Epithelial cell of esophagus (primary cell): ENCODE measurements at places on chromosomes 16 and 17.

DNA sequence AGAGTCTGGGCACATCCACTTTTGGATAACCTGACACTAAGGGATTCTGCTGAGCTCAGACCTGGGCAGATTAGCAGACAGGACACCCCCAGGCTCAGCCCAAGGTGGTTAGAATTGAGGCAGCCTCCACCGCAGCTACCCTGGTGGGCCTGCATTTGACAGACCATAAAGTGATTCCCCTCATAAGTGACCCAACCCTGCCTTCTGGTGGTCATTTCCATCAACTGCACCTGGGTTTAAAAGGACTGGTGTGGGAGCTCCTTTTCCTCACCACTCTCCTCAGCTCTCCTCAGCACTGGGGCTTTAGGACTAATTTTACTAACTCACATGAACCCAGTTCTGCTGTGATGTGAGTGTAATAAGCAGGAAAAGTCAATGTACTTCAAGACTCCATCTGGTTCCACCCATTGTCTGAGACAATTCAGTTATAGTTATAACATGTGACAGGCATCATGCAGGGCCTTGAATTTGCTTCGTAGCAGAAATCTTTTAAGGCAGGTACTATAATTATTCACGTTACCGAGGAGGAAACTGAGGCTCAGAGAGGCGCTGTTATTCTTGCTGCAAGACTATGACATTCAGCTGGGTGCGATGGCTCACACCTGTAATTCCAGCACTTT lies 42.5 kb downstream of the MYH3 start:
- peak; percentile 55 for DNase-seq

DNA sequence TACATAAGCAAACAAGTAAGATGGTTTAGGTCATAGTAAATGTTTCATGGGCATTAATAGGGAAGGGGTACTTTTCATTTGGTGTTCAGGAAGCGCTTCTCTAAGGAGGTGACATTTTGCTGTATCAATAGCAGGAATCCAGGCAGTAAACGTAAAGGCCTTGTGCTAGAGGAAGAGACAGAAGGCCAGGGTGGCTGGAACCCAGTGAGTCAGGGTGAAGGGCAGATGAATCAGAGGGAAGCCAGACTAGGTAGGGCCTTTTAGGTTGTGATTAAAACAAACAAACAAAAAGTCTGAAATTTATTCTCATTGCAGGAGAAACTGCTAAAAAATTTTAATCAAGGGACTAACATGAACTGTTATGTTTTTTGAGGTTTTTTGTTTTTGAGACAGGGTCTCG lies 6.5 kb downstream of the BMERB1 start:
- DNase-seq = peak; percentile 81

GRCh38 chr17:40090237-40091119 lies 9.9 kb downstream of the NR1D1 start:
- DNase-seq = no peak

DNA sequence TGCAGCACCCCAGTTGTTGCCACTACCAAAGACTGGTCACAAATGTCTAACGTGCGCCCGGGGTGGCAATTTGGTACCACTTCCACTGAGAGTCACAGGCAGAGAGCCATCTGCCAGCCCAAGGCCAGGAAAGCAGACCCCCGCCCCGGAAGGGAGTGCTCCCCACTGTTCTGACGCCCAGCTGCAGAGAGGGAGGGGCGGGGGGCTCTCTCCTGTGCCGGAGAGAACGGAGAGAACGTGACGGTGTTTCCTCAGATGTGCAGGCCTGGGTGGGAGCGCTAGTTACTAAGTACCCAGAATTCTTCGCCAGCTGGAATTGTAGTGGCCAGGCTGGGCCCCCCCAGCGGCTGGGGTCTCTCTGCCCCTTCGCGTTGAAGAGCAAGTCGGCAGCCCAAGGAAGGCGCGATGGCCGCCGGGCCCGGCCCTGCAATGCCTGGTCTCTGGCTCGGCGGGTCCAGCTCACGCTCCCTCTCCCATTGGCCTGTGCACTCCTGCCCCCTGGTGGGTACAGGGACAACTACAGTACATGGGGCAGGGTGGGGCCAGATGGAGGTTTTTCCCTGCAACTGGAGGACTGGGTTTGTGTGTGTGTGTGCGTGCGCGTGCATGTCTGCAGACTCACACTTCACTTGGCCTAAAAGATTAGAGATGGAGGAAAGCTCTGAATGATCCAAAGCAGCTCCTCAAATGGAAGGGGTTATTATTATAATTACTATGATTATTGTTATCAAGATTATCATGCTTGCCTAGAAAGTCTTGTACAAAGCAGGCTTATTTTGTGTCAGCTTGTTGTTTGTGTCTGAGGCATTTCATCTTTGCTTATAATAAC lies 107.1 kb downstream of the AMFR start:
- DNase-seq = peak; percentile 75

DNA sequence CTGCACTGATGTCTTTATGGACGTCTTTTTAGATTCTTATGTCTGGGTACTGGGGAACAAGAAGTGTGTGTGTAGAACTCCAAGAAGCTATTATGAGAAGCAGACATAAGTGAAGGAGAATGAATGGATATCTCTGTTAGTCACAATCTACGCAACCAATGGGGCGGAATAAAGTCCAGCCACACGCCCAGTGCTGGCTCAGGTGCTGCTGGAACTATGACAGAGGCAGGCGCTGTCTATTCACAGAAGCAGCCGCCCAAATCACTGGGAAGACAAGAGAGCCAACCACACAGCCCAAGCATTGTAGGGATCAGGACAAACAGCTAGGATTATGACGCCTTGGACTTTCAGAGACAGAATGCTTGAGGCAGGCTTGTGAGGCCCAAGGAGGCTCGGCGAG lies 43.9 kb upstream of the ICAM2 start:
- peak; percentile 90 for DNase-seq

DNA sequence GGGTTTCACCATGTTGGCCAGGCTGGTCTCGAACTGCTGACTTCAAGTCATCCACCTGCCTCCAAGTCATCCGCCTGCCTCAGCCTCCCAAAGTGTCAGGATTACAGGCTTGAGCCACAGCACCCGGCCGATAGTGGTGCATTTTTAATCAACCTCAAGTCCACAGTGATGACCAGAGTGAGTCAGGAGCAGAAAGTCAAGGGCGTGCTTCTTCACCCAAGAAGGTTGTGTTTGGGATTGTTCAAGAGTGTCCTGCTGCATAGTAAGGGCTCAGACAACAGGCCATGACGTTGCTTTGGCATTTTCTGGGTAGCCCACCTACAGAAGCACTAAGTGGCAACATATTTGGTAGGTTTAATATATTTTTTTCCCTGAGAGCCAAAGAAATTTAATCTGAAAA lies 108.3 kb upstream of the FAM20A start:
- DNase-seq = no peak

- DNase-seq = no peak
These were observed 182.7 kb upstream of the ZFHX3 start for GRCh38 chr16:73230651-73231050.

DNA sequence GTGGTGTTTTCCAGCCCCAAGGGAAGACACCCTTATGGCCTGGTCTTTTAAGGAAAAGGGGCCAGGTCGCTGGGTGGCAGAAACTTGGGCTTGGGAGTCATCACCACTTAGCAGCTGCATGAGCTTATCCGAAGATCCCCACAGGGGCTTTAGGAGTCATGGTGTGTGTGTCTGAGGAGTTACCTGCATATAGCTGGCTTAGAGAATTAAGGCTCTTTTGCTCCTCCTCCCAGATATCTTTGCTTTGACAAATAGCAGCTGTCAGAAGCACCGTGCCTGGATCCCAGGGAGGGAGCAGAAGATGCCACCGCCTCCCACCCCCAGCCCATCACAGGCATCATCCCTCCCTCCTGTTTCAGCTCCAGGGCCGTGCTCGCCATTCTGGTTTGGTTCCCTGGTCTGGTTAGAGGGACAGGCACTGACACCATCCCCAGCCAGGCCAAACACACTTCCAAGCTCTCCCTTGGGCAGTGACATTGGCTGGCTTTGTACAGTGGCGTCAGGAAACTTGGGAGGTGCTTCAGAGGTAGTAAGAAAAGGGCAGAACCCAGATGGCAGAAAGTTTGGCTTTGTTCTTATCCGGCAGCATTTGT lies 17.4 kb downstream of the LDHD start:
- no peak for DNase-seq

DNA sequence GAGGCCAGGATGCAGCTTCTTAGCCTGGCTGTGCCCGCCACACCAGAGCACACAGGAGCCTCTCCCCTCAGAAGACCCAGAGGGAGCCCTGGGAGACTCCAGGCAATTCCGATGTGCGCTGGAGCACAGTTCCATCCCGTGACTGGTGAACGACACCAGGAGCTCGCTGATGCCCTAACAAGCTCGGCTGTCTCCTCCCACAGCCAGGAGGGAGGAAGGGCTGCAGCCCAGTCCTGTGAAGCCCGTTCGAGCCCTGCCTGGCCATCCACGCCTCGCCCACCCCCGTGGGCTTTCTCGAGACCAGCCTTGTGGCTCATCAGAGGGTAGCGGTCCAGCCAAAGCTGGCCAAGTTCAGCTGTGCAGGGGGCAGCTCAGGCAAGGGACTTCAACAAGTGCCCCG lies 21.8 kb upstream of the RASD1 start:
- no peak for DNase-seq

GRCh38 chr16:69932228-69932627 lies 18.9 kb upstream of the CLEC18A start:
- DNase-seq = no peak

DNA sequence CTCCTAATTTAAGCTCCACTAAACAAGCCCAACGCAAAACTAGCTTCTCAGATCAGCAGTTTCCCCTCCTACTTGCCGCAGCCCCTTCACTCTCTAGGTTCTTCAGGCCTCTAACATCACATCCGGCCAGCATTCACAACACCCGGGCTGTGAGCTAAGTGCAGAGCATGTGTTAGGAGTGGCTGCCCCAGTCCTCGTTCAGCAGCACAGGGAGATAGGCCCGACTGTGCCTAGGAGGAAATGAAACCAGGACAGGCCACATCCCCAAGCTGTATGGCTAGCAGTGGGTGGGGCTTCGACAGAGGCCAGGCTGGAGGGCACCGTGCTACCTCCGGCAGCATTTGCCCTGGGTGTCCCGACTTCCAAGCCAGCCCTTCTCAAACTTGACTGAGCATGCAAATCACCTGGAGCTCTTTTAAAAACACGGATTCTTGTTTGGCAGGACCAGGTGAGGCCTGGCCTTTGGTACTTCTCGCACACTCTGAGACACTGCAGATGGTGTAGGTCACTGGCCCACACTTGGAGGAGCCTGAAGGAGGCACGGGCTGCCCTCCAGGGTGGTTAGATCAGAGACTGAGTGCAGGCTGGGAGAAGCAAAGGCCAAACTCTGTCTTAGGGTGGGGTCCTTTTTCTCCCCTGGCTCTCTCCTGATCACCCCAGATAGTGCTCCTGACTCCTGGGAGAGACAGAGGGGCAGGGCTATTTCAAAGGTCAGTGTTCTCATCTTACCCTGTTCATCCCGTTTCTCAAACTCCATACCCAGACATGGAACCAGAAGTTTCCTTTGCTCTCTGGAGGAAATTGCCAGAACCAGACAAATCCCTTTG lies 202.0 kb downstream of the C16orf78 start:
- no peak for DNase-seq

GRCh38 chr16:15925631-15926030 lies 23.8 kb upstream of the ABCC1 start:
- DNase-seq = no peak

DNA sequence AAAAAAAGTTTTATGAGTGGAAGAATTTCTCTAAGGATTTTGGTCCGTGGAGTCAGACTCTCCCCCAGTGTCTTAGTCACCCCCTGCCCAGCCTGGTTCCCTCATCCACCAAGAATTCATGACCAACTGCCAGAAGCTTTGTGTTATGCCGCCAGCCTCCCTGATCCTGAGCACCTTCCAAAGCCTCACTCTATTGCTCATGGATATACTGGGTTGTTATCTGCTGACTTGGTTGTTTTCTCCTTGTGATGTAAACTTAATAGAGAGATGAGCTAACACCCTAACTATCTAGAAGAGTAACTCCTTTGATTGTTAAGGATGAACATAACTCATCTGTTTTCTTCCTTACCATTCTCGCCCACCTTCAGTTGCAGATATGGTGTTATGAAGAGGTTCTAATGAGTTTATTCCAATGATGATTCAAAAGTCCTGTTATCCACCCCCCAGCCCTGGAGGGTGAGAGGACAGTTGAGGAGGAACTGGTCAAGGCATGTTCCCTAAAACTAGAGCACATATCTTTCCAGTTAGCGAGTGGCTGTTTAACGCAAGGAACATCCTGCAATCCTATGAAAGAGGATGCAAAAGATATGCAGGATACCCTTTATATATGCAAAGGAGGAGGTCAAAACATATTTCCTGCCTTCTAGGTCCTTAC lies 1.5 kb upstream of the PSMD3 start:
- peak; percentile 98 for DNase-seq
